ENCODE measurements at places on chromosomes 6 and 20.

- DNase-seq: no peak
These were observed 30.0 kb upstream of the PHACTR2 start for GRCh38 chr6:143647732-143648131.

DNA sequence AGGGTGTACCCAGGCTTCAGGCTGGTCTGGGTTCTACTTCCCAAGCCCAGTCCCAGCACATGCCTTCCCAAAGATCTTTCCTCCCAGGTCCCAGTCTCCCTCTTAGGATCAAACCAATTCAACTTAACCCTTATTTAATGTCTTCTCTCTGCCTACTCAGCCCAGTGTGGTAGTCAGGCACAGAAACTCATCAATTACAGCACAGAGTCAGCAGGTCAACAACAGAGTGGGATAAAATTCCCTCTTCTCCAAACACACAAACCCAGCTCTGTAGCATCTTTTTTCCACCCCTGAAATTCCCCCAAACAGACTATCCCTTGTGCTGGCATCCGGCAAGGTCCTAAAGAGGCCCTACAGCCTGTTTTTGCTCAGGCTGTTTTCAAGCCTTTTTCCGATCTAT is 47.3 kb upstream of the CDYL start:
- no peak for DNase-seq

DNA sequence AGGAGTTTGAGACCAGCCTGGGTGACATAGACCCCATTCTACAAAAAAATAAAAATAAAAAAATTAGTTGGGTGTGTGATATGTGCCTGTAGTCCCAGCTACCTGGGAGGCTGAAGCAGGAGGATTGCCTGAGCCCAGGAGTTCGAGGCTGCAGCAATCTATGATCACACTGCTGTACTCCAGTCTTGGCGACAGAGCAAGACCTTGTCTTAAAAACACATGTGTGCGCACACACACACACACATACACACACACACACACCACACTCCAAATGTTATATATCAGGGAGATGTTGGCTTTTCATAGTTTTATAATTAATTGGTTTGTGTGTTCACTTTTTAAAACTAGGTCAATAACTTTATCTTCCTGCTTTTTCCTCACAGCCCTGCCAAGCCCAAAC is 110.5 kb downstream of the RTN4IP1 start:
- no peak for DNase-seq

- no peak for DNase-seq
These were observed 70.0 kb downstream of the HDDC2 start for GRCh38 chr6:125231574-125232343.

GRCh38 chr20:40948465-40949267 is 80.0 kb upstream of the TOP1 start:
- DNase-seq: no peak

All from stimulated activated CD4-positive, alpha-beta T cell treated with anti-CD3 and anti-CD28 coated beads, Interleukin-1b, Interleukin-23, amount 100 ng/mL, for 1 hour (primary cell).